ENCODE measurements at places on chromosomes 2 and 18. TPM values are rescaled to one million over a fixed set of nuclear protein-coding genes. Genes with fewer than 3 reads are reported as not detected.

Gene INPP4A
- total RNA-seq = 21.6 TPM

Gene CDK15
- 2.9 TPM for total RNA-seq

Gene ITGA4
- 126 TPM for total RNA-seq

Gene BUB1
- total RNA-seq = 57.4 TPM

Gene DYNAP
- total RNA-seq = not detected

Gene WDR35
- total RNA-seq = 6.0 TPM

Gene PRSS56
- not detected for total RNA-seq

Gene PTPRN
- 1.2 TPM for total RNA-seq

Gene LYG2
- total RNA-seq = not detected

Gene EGR4
- total RNA-seq = not detected

Gene ASB18
- not detected for total RNA-seq

Gene IL1R2
- total RNA-seq = 0.53 TPM

Gene TRIP12
- 119 TPM for total RNA-seq

Gene TUBA3D
- 0.58 TPM for total RNA-seq

Gene REG1B
- not detected for total RNA-seq

Gene CCDC148
- total RNA-seq = not detected

Gene GPAT2
- 3.0 TPM for total RNA-seq

Gene ALPP
- not detected for total RNA-seq

Gene ALPG
- not detected for total RNA-seq

Gene CCDC150
- 0.58 TPM for total RNA-seq

Gene SERPINB3
- total RNA-seq = not detected

Gene UBXN2A
- 13.8 TPM for total RNA-seq

Gene CASP10
- 2.9 TPM for total RNA-seq

Gene SCYGR4
- not detected for total RNA-seq

Gene SNX17
- total RNA-seq = 194 TPM

Gene CCBE1
- 45.6 TPM for total RNA-seq

Gene PDE11A
- total RNA-seq = 0.18 TPM

Gene COL5A2
- 517 TPM for total RNA-seq

Gene POTEJ
- total RNA-seq = not detected

Gene TMEFF2
- not detected for total RNA-seq

Gene NEDD4L
- total RNA-seq = 25.1 TPM

Gene HES6
- total RNA-seq = 2.7 TPM

Gene BCL2L11
- total RNA-seq = not detected

Gene TCF23
- not detected for total RNA-seq

Gene USP14
- total RNA-seq = 12.7 TPM

Gene ADNP2
- 16.7 TPM for total RNA-seq

Gene YPEL5
- 59.5 TPM for total RNA-seq

Gene ZNF407
- total RNA-seq = 4.0 TPM

Gene LRP1B
- not detected for total RNA-seq

Gene CFAP210
- total RNA-seq = not detected

Gene KRTCAP3
- total RNA-seq = not detected

Gene AFG3L2
- 39.8 TPM for total RNA-seq

Gene SNTG2
- total RNA-seq = not detected

Gene BCS1L
- 43.8 TPM for total RNA-seq

Gene RGPD3
- total RNA-seq = 0.18 TPM

Gene ASTL
- total RNA-seq = not detected
